ENCODE measurements at places on chromosomes 2 and 18. TPM values are rescaled to one million over a fixed set of nuclear protein-coding genes. Genes with fewer than 3 reads are reported as not detected.

DNA sequence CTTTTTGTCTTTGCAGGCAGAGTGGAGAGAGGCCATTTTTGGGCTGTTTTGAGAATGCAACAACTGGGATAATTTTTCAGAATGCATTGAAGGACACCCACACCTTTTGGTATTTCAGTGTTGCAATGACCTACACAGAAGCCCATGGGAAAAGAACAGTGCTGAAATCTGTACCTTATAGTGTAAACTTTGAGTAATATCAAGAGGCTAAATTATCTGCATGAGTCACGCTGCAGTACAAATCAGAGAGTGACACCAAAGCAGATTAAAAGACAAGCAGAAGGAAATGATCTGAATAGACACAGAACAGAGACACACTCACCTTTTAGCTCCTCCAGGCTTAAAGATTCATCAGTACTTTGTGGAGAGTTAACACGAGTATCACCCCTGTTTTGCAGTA, 265.3 kb downstream of the PAX3 start:
- no peaks in the 10 kb centered on the region for H3K36me3 ChIP-seq
- no peak for DNase-seq
- no peaks in the 10 kb centered on the region for H3K4me1 ChIP-seq
- no peaks in the 10 kb centered on the region for H3K27me3 ChIP-seq
- H3K4me3 ChIP-seq = no peak overlapping the region

- H3K4me3 ChIP-seq = no peak overlapping the region
- no peaks in the 10 kb centered on the region for H3K36me3 ChIP-seq
- peaks cover 11% of the 10 kb centered on the region for H3K4me1 ChIP-seq
- no peaks in the 10 kb centered on the region for H3K27me3 ChIP-seq
- no peak overlapping the region for H3K27ac ChIP-seq
Measured at GRCh38 chr18:3511980-3512379, 62.0 kb downstream of the TGIF1 start.

DNA sequence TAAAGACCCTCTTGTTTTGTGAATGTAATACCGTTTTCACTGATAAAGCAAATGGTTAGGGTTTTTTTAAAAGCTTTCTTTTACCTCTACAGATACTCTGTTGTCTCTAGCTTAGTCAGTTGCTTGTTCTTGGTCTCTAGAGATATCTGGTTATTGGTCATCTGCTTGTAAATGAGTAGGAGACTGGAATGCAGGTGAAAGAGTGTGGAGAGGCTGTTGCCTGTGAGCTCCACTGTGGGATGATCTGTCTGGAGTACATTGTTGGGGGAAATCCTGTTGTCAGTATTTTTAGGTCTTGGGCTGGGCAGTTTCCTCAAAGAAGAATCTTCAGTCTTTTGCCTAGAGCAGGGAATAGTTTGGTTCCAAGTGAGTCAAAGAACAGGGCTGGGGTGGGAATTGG, 67.7 kb downstream of the SMCHD1 start:
- H3K4me3 ChIP-seq = no peak overlapping the region
- peaks cover 26% of the 10 kb centered on the region for H3K36me3 ChIP-seq
- H3K27me3 ChIP-seq = no peaks in the 10 kb centered on the region
- no peak overlapping the region for H3K27ac ChIP-seq
- DNase-seq = no peak
- peaks cover 8% of the 10 kb centered on the region for H3K4me1 ChIP-seq

- peaks cover 2% of the 10 kb centered on the region for H3K27me3 ChIP-seq
- H3K27ac ChIP-seq = no peak overlapping the region
- DNase-seq = no peak
- no peaks in the 10 kb centered on the region for H3K36me3 ChIP-seq
Measured at GRCh38 chr2:233165543-233165894, 86.0 kb upstream of the ATG16L1 start.

Gene SLC19A3
- total RNA-seq = 0.56 TPM
